ENCODE measurements at places on chromosomes 3 and 15.

DNA sequence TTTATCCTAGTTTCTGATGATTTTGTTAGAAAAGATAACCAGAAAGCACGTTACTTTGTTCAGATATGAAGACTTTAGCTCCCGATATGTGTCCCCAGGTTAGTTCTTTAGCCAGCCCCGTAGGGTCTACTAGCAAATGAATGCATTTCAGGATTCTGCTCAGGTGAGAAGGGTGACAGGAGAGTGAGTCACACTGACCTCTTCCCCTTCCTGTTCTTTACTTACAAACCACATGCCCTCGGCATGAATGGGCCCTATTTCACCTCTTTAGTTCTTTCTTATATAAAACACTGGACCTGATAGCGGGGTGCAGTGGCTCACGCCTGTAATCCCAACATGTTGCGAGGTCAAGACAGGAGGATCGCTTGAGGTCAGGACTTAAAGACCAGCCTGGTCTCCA lies 98.4 kb downstream of the SLC49A4 start:
- DNase-seq: no peak

GRCh38 chr15:64010719-64011118 lies 35.6 kb downstream of the DAPK2 start:
- peak; percentile 80 for DNase-seq

- DNase-seq: no peak
Measured at GRCh38 chr3:71723452-71724170, 1.6 kb downstream of the EIF4E3 start.

- no peak for DNase-seq
Measured at GRCh38 chr15:78207110-78207458, 27.3 kb downstream of the ACSBG1 start.

DNA sequence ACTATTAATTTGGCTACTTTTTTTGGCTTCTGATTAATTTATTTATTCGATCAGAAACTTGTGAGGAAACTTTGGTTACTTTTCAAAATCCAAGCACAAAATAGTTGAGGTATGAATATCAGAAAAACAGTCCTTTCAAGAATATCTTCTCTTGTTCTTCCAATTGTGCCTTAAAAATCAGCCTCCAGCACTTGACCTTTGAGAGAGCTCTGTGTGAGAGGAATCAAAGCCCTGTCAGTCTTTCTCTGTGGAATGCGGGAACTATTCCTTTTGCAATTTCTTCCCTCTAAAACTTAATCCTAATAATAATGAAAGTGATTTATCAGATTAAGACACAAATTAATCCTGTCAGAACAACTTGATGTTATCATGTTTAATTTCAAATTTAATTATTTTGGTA lies 185.9 kb downstream of the ABHD5 start:
- no peak for DNase-seq

DNA sequence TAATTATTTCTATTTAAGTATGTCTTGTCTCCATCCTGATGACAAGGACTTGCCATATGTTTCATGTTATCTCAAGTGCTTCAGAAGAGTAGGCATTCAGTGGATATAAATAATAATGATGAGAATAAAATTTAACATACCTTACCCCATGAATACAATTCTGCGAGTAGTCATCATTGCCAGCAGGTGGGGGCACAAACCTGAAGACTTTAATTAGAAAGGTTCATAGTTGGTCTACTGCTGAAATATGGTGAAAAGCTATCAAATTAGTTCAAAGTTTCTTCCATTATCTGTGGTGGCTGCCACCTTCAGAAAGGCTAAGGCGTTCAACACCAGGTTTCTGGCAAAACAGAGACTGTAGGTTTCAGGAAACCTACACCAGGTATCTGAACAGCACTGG lies 100.9 kb downstream of the P3H2 start:
- DNase-seq: no peak

- DNase-seq: no peak
Measured at GRCh38 chr3:37174532-37175126, at the start of gene LRRFIP2. Gene LRRFIP2, minus strand, starts transcription at chr3:37174582. Its CDS starts 25,599 bp downstream, at chr3:37148983.

GRCh38 chr3:30778933-30779332 lies 115.5 kb downstream of the GADL1 start:
- DNase-seq: no peak

- DNase-seq: no peak
Measured at GRCh38 chr3:161305095-161305991, 66.0 kb downstream of the SPTSSB start.

- no peak for DNase-seq
Measured at GRCh38 chr3:4375911-4376310, 72.7 kb downstream of the SETMAR start.

DNA sequence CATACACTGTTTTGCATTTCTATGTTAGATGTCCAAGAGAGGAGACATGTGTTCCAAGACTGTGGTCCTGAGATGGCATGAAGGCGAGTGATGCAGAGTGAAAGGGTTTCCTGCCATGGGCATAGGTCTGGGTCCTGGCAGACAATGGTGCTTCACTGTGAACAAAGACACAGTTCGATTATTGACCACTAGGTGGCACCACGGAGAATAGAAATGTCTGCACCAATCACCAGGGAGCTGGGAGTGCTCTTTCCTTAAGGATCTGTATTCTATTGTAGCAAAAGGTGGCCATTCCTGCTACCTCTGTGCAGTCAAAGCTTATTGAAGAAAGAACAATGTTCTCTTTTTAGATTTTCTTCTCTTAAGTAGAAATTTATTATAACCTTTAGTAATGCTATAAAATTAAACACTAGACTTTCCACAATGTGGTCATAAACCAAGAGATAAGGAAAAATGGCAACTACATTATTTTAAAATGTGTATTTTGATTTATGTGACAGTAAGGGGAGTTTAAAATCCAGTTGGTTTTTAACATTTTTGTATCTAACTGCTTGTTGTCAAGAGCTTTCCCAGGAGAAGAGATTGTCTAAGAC lies 88.7 kb downstream of the GABRG3 start:
- DNase-seq: no peak

- no peak for DNase-seq
Measured at GRCh38 chr3:102036017-102036416, 186.7 kb downstream of the NFKBIZ start.

- no peak for DNase-seq
Measured at GRCh38 chr3:141382571-141382970, 14.3 kb downstream of the ZBTB38 start.

DNA sequence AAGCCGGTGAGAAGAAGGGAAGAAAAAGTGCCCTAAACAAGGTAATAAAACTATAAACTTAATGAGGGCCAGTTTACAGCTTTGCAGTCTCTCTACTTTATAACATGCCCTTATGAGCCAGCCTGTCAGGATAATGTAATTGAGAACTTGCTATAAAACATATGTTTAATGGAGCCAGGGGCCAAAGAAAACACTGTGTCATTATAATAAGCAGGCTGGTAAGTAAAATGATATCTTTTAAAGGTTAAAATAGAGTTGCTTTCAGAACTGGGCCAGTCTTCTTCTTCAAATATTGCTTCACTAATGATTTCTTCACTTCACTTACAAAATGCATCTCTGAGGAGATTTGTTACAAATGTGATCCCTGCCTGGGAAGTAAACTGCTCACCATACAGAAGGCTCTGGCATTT lies 192.5 kb downstream of the SHOX2 start:
- DNase-seq: no peak

GRCh38 chr3:78258798-78259197 lies 1218.9 kb downstream of the ROBO2 start:
- no peak for DNase-seq

DNA sequence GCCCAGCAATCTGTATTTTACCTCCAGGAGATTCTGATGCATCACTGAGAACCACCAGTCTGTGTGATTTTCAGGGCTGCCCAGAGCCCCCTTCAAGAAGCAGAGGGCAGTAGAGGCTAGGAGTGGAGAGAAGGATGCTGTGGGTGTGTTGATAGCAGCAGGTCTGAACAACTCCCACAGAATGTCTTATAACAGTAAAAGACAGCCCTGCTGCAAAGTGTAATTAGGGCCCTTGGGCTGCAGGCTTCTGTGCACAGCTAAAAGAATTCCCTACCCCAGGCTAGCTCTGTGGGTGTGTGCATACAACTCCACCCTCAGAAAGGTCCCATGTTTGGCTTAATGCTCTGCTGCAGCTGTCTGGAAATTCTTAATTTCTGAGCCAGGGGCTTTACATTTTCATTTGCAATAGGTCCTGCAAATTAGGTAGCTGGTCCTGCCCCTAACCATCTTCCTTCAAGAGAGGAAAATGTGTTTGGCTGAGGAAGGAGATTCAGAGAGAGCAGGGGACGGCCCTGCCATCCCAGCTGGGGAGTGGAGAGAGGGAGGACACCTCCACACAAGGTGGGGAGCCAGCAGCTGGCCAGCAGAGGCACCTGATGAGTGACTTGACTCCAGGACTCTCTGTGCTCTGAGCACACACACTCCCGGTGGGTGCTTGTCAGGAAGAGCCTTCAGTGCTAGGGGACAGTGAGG lies 43.2 kb upstream of the RAB6B start:
- no peak for DNase-seq

DNA sequence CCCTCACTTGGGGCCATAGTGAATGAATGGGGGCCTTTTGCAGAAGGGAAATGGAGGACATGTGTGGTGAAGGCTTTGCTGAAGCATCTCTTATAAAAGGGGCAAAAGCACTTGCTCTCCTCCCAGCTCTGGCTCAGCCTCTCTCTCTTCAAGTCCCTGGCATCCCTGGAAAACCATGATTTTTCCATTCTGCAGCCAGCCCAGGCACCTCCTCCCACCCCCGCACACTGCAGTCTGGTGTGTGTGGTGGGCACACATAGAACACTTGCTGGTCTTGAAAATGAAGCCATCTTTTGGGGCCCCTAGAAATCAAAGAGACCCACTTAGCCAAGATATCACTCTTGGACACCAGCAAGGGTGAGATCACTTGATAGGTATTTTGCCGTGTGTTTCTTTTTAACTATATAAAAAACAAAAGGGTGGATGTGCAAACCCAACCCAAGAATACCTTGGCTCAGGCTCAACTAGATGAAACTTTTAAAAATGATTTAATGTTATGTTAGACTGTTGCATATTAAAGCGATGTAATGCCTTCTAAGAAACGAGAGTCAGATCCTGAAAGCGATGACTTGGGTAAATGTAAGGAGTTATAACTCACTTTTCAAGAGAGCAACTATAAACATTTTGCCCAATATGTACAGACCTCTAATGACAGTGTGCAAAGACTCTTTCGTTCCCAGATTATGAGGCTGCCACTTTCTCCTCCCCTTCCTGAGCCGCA lies 16.4 kb upstream of the ALDH1A3 start:
- no peak for DNase-seq

GRCh38 chr3:85783291-85783690 lies 824.5 kb downstream of the CADM2 start:
- no peak for DNase-seq

DNA sequence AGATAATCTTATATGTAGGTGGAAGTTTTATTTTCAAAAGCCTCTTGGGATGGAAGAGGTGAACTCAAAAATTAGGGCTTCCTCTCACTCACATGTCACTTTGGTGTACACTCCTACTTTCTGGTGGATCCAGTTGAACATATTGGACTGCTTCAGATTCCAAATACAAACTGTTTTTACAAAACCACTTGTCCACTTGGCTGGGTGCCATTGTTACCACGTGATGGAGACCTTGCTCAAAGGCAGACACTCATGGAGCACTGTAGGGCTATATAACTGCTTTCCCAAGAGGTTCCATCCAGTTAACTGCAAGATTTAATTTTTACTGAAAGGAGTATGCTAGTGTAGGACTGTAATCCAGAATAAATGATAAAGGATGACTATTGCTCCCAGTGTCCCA lies 307.0 kb downstream of the EPHA6 start:
- no peak for DNase-seq

- no peak for DNase-seq
Measured at GRCh38 chr3:58657571-58658141, 8.9 kb downstream of the FAM3D start.

DNA sequence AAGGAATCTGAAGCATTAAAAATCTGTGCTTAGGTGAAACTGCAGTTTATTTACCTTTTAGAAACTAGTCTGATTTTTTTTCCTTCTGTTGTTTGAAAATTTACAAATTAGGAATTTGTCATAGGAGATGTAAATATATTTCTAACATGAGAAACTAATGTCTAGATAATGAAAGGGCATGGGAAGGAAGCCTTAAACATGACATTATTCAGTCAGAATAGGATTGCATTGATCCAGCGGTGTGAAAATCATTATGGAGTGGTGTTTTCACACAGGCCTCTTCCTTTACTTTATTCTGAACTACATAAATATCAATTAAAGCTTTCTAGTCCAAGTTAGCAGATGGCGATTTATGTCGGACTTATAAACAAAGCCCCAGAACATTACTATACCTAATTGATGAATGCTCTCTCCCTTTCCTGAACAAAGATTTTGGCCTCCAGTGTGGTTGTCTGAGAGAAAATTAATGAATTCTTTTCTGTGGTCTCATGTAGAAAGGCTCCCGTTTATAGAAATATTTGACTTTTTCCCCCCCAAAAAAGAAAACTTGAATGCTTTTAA lies 37.9 kb downstream of the FNDC3B start:
- DNase-seq: no peak

- DNase-seq: no peak
Measured at GRCh38 chr3:171379281-171379680, 80.9 kb downstream of the TNIK start.

- no peak for DNase-seq
Measured at GRCh38 chr15:73695773-73696640, 11.8 kb downstream of the CD276 start.

DNA sequence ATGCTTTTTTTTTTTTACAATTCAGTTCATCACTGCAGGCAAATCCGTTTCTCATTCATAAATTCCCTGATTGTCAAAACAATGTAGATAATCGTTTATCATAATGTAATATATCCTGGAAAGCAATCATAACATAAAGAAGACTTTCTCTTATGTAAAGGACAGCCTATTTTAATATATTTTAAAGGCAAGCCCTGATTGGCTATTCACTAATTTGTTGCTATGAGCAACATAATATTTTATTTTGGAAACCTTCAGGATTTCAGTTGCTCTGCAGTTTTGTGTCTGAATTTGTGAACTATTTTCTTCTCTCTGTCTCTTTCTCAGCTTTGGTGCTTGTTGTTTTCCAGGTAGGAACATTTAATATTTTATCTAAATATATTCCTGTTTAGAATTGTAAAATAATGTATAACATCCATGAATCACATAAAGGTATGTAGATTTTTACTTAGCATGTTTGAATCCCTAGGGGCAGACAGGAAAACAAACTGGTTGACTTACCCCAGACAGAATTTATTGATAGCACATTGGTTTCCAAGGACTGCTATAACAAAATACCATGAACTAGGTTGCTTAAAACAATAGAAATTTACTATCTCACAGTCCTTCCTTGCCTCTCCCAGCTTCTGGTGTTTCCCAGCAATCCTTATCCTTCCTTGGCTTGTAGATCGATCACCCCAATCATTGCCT lies 253.5 kb downstream of the CDIN1 start:
- no peak for DNase-seq

Measured in effector CD4-positive, alpha-beta T cell (primary cell).